Small intestine (tissue), 16 donors: ENCODE measurements at places on chromosomes 16 and 17. TPM values are rescaled to one million over a fixed set of nuclear protein-coding genes. Genes with fewer than 3 reads are reported as not detected.
A peak's percentile ranks its signal among the peaks of the same experiment; 100 is the strongest.

DNA sequence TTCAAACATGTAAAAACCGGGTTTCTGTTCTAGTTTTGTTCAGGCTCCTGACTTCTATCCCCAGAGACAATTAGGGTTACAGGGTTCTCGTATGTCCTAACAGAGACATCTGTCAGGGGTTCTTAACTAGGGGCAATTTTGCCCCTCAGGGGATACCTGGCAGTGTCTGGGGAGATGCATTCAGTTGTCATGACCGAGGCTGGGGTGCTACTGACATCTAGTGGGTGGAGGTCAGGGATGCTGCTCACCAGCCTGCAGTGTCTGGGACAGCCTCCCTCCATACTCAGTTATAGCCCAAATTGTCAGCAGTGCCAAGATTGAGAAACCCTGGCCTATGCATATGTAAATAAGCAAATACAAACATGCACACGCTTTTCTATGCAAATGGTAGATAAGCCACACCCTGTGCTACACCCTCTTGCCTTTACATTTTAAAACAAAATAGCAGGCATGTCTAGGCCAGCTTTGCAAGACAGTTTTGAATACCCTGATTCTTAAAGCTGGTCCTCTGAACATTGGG, 37.4 kb downstream of the CLEC16A start:
- no peak for DNase-seq

The C16orf92 gene
- not detected for polyA plus RNA-seq

DNA sequence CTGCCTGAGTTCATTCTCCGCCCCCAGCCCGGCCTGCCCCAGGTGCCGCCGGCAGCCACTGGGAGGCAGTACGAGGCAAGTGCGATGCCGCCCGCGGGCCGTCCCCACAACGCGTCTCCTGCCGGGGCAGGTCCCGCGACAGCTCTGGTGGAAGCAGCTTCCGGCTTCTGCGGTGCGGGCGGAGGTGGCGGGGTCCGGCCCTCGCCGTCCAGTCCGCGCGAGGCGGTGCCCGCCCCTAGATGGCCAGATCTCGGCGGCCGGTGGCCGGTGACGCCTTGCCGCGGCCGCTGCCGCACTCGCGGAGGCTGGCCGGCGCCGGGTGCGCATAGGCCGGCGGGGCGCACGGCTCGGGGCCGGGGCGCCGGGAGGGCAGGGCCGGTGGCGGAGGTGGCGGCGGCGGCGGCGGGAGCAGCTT, 1.8 kb downstream of the GJD3 start:
- DNase-seq, result peak; percentile 74

The YWHAE gene
- polyA plus RNA-seq, result 390 TPM

DNA sequence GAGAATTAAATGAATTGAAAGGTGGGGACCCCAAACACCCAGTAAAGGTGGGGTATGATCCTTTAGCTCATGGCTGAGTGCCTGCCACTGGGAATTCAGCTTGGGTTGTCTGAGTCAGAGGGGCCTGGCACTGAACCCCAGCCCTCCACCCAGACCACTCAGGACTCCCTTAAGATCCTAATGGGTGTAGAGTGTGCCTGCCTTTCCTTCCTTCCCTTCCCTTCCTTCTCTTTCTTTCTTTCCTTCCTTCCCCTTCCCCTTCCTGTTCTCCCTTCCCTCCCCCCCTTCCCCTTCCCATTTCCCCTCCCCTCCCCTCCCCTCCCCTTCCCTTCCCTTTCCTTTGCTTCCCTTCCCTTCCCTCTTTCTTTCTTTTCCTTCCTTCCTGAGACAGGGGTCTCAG, 29.9 kb upstream of the GNA13 start:
- DNase-seq, result no peak

DNA sequence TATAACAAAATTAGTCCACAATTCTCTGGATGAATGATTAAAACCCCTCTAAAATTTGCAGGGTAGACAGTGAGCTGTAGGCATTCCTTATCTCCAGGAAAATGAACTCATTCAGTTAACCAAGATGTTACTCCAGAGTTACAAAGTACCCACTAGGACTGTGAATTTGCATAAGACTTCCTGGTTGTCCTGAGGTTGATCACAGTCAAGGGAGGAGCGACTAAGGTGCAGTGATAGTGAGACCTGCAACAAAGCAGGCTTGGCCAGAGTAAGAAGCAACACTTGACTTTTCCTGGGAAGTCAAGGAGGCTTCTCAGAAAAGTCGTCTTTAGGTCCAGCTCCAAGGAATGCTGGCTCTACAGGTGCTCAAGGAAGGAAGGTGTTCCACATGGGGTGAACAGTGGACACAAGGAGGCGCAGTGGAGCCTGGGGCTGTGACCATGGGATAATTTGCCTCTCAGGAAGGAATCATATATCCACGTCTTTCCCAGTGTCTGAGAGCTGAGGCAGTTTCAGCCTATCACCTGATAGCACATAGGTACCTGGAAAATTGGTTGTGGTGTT, 821.1 kb upstream of the EEF2KMT start:
- peak; percentile 45 for DNase-seq

The TBC1D3 gene
- not detected for polyA plus RNA-seq

GRCh38 chr17:31467502-31468256, 76.2 kb downstream of the RAB11FIP4 start:
- DNase-seq, result no peak

- DNase-seq, result no peak
Observed at GRCh38 chr17:64332502-64332901, 58.2 kb downstream of the PECAM1 start.

- peak; percentile 48 for DNase-seq
Observed at GRCh38 chr16:87956365-87957231, 5.4 kb downstream of the BANP start.

DNA sequence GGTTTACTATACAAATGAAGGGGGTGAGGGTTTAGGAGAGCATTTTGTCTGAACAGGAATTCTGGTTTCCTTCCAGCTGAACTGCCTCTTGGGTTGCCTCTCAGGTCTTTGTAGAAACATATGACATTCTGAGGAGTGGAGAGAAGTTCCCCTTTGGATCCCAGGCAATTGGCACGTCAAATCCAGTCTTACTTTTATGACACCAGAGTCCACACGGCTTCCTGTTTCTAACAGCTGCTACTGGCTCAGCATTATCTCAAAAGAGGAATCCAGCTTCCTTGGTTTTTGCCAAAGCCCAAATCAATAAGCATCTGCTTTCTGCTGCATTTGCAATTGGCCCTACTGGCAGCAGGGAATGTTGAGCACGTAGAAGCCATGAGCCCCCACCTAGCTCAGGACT, 97.6 kb upstream of the FAM20A start:
- DNase-seq, result peak; percentile 62
